ENCODE measurements at places on chromosomes 2 and 18.

GRCh38 chr2:44652701-44653100 lies 288.8 kb upstream of the SIX3 start:
- no peak for DNase-seq

GRCh38 chr2:72573232-72573631 lies 252.6 kb downstream of the EXOC6B start:
- no peak for DNase-seq

- DNase-seq, result no peak
These were observed 426.3 kb upstream of the ZEB2 start for GRCh38 chr2:144946263-144946662.

DNA sequence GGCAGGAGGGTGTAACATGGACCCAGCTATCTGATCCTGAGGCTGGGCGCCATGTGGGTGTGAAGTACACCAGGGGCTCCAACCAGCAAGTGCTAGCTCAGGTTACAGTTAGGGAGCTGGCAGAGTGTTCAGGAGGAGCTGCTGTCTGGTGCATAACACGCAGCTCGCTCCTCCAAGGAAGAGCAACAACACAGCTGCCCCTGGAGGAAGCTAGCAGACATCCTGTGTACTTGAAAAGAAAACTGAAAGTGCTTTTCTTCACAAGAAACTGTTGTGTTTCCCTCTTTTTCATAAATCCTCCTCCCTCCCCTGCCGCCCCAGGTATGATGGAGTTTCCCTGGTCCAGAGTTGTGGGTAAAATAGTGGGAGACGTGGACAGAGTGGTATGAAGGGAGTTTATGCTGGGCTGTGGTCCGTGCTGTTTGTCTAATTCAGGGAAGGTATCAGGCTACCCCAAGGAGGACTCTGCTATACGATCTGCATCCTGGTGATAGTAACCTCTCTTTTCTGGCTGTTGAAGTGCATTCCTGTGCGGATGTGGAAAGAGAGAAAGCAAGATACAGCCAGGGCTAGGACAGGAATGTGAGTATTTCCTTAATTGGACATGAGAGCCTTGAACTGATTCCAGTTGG lies 6.1 kb upstream of the LBH start:
- no peak for DNase-seq

GRCh38 chr2:237512774-237513466 lies 25.9 kb downstream of the MLPH start:
- DNase-seq, result peak; percentile 87

GRCh38 chr2:110948027-110948674 lies 172.6 kb upstream of the BCL2L11 start:
- no peak for DNase-seq

DNA sequence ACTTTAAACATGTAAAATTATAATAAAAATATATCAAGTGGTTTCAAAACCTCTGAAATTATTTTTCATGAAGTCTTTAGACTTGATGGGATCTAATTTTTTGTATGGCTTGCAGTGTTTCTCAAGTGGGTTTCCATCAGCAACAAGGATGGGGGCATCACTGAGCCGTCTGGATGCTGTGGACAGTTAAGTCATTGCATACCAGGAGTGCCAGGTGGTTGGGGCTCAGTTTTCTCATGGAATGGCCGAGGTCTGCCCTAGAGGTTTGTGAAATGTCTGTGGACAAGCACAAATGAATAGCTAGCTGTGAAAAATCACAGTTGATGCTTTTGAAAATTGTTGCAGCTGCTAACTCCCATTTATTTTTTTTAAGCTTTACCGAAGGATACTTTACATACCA lies 1.7 kb downstream of the PRELID3A start:
- DNase-seq, result no peak

- no peak for DNase-seq
These were observed 13.0 kb downstream of the FER1L5 start for GRCh38 chr2:96655526-96655925.

DNA sequence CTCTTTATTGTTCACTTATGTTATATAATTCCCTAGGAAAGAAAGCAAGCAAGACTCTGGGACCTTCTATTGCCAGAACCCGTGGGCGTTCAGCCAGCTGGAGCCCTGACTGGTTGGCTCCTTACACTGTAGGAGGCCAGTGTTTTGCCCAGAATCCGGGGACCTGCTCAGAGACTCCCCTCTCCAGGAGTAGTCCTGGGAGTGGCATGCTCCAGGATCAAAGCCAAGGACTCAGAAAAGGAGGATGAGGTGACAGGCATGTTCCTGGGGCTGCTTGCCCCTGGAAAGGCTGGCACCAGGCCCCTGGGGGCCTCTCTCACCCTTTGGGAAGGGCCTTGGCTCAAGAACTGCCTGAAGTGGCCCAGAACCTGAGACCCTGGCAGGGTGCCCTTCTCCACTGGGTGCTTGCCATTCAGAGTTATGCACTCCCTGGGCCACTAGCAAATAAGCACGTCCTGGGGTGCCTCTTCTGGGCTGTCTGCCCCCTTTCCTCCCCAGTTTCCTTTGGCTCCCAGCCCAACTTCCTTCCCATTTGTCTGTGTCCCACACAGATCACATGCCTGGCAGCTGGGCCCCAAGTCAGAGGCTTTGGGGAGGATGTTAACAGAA lies 19.6 kb upstream of the KIF3C start:
- no peak for DNase-seq

DNA sequence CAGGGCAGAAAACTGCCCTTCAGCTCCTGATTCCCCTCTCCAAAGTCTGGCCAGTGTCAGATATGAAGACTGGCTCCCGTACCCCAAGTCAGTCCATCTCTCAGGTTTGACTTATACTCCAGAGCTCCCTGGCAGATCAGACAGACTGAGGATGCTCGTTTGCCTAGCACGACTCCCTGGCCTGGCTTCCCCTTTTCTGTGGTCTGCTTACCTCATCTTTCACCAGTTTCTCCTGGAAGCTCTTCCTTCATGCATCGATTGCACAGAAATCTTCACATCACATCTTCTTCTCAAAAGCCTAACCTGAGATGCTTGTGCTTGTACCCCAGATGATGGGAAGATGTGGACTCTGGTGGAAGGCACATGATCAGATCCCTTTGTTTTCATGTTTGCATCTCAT lies 387.9 kb upstream of the POU3F3 start:
- no peak for DNase-seq

DNA sequence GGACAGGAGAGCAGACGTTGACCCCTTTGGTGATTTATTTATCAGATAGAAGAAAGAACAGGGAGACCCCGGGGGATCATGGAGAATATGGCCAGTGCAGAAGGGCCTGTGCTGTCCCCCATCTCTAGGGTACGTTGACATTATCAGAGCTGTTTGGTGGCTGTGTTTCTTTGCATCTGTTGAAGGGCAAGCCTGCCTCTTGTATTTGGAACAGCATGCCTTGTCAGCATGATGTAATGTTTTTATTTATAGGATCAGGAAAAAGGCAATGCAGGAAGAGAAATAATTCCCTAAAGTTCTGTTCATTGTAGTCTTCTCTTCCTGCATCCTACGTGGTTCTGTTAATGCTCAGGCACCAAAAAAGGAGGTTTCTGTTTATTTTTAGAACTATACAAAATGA lies 49.8 kb upstream of the CABYR start:
- no peak for DNase-seq

Data from NCI-H460 (cell line).